ENCODE measurements at places on chromosomes 2 and 18.

GRCh38 chr2:144320491-144320890 lies 199.4 kb downstream of the ZEB2 start:
- peak overlapping the region; percentile 30 for H3K27ac ChIP-seq
- H3K36me3 ChIP-seq = peaks cover 1% of the 10 kb centered on the region
- no peak overlapping the region for H3K4me3 ChIP-seq
- DNase-seq = no peak
- no peaks in the 10 kb centered on the region for H3K27me3 ChIP-seq
- H3K4me1 ChIP-seq = peaks cover 7% of the 10 kb centered on the region

DNA sequence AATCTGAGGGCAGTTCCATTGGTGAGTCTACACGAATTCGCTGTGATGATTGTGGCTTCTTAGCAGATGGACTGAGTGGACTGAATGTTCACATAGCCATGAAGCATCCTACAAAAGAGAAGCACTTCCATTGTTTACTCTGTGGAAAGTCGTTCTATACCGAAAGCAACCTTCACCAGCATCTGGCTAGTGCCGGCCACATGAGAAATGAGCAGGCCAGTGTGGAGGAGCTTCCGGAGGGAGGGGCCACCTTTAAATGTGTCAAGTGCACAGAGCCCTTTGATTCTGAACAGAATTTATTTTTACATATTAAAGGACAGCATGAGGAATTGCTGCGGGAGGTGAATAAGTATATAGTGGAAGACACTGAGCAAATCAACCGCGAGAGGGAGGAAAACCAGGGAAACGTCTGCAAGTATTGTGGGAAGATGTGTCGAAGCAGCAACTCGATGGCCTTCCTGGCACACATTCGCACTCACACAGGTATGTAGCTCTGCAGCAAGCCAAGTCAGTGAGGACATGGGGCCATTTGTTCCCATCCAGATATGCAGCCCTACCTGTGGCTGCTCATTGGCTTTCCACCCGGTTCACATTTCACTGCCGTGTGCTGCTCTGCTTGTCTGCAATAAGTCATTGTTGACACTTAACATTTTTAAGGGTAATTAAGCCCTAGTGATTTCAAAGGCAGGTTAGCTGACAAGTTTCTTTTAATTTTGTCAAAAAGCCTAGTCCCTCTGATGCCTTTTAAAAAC lies 37.7 kb downstream of the ZNF407 start:
- DNase-seq = no peak
- H3K4me1 ChIP-seq = no peaks in the 10 kb centered on the region
- H3K36me3 ChIP-seq = peaks cover 2% of the 10 kb centered on the region
- H3K4me3 ChIP-seq = no peak overlapping the region
- H3K27me3 ChIP-seq = no peaks in the 10 kb centered on the region

DNA sequence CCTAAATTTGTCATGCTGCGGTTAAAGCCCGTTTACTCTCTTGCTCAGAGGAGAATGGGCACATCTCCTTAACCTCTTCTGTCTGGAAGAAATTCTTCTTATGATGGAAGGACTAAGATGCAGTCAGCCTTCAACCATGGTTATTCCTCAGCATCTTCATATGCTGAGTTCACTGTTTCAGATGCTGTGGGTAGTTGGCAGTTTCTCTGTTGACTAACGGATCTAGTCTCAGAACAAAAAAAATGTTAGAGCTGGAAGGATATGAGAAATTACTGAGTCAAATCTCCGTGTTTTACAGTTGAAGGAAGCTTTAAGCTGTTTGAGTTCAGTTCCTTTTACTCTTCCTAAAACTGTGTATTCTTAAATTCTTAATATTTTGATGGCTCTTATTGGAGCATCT lies 43.6 kb upstream of the PGAP1 start:
- no peaks in the 10 kb centered on the region for H3K36me3 ChIP-seq
- DNase-seq = no peak
- no peaks in the 10 kb centered on the region for H3K27me3 ChIP-seq
- no peaks in the 10 kb centered on the region for H3K4me1 ChIP-seq
- H3K4me3 ChIP-seq = no peak overlapping the region

DNA sequence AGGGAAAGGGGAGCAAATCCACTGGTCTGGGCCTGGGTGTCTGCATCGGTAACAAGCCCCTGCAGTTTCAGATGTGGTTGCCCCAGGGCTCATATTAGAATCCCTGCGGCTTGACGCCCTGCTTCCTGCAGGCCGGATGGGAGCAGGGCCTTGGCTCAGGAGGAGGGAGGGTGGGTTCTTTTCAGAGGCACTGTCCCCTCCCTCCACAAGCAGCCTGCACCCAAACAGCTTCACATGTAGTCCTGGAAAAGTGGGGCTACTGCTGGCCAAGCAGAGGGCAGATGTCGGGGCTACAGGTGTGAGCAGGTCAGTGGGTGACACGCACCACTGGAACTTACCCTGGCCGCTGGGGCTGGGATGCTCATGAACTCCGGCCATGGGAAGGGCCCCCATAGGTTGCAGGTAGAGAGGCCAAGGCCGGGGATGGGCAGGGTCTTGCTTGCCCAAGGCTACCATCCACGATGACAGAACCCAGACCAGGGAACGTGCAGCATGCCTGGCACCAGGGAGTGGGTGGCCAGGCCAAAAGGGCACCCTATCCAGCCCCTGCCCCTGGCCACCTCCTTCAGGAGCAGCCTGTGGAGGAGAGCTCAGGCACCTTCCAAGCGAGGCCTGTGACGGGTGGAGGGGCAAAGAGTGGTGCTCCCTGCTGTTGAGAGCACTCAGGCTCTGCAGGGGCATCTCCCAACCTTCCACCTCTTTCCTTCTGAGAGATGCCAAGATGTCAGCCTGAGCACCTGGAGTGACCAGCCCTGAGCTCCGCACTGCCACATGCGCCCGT lies 16.8 kb downstream of the ARID5A start:
- no peaks in the 10 kb centered on the region for H3K4me1 ChIP-seq
- H3K36me3 ChIP-seq = no peaks in the 10 kb centered on the region
- H3K27me3 ChIP-seq = no peaks in the 10 kb centered on the region
- DNase-seq = no peak
- no peak overlapping the region for H3K4me3 ChIP-seq
- no peak overlapping the region for H3K27ac ChIP-seq

DNA sequence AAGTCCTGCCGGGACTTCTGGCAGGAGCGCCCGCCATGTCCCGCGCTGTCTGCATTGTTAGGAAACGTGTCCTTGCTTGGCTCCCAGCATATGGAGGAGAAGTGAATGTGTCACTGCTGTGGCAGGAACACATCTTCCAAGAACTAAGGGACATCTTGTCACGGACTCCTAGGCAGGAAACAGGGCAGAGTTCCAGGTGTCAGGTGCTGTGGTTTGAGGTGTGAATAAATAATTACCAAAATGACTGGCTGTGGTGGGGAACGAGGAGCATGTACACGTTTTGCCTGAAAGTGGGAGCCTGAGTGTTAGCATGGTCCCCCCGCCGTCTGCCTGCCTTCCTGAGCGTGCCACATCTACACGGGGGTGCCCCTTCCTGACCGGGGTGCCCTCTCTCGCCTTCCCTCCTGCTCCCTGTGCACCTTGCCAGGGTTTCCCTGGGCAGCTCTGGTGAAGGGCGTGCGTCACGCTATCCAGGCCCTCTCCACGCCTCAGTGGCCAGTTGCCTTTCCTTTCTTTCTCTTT lies 237.5 kb downstream of the LDLRAD4 start:
- H3K4me3 ChIP-seq = no peak overlapping the region
- H3K27me3 ChIP-seq = no peaks in the 10 kb centered on the region
- H3K27ac ChIP-seq = no peak overlapping the region
- H3K36me3 ChIP-seq = no peaks in the 10 kb centered on the region
- DNase-seq = no peak

DNA sequence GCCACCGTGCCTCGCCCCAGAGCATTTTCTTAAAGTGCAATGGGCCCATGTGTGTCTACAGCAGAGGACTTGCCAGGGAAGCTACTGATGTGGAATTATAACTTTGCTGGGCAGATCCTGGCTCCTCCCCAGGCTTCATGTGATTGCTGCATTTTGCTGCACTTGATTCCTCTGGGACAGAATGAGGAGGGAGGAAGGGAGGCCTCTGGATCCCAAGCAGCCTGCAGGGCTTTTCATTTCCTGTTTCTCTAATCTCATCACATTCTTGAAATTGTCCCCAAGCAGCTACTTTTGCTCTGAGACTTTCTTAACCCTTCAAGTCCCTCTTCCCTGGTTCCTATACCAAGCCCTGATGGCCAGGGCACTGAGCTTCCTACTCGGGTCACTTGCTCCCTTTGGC lies 134.4 kb upstream of the SEC11C start:
- H3K27me3 ChIP-seq = no peaks in the 10 kb centered on the region
- peak; percentile 84 for DNase-seq
- no peaks in the 10 kb centered on the region for H3K36me3 ChIP-seq
- no peak overlapping the region for H3K4me3 ChIP-seq

GRCh38 chr18:5302606-5303005 lies 7.1 kb upstream of the ZBTB14 start:
- H3K27me3 ChIP-seq = no peaks in the 10 kb centered on the region
- no peaks in the 10 kb centered on the region for H3K36me3 ChIP-seq
- DNase-seq = no peak
- no peaks in the 10 kb centered on the region for H3K4me1 ChIP-seq

DNA sequence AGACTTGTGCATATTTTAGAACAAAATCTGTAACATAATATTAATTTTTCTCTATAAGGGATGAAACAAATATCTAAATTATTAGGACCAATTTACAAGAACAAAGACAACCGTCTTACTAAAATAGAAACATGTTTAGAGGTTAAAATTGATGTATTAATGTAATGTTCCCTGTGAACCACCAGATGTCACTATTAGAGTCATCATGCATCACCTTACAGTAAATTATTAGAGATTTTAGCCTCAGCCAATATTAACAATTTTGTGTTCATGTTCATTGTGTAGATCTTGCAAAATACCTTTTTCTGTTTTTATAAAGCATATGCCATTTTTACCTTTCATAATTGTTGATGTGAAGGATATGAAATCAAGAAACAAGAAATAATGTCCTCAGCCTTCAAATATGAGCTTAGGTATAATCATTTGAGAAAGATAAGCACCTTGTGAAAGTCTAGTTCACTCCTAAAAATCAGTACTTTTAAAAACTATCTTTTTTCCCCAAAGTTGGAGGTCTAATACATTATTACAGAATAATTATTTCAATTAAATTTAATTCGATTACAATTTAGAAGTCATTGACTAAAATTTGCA lies 344.3 kb upstream of the KCNH7 start:
- H3K27me3 ChIP-seq = no peaks in the 10 kb centered on the region
- H3K27ac ChIP-seq = no peak overlapping the region

GRCh38 chr18:79329786-79330185 lies 65.9 kb upstream of the NFATC1 start:
- H3K27me3 ChIP-seq = no peaks in the 10 kb centered on the region
- H3K4me3 ChIP-seq = no peak overlapping the region
- DNase-seq = no peak

- no peak overlapping the region for H3K4me3 ChIP-seq
- no peak overlapping the region for H3K27ac ChIP-seq
- no peak for DNase-seq
- no peaks in the 10 kb centered on the region for H3K4me1 ChIP-seq
- H3K27me3 ChIP-seq = no peaks in the 10 kb centered on the region
These were observed 185.3 kb downstream of the PARD3B start for GRCh38 chr2:204730603-204731002.

DNA sequence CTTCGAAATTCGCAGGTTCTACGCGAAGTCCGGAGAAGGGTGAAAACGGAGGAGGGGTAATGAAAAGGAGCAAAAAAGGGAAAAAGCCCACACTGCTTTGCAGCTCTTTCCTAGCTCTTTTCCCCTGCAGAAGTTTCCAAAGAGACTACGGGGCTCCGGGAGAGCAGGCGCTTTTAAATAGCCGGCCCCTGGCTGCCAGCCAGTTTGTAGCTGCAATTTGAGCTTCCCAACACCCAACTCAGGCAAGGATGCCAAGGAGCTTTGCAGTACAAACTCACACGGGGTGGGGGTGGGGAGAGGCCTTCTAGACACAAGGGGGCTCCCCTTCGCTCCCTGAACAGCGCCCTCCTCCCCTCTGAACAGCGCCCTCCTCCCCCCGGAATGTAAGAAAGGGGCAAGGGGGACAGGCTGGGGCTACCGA lies at the start of gene IGFBP5:
Gene IGFBP5, minus strand, starts transcription at position 149 of the 421 bp plus-strand sequence. CDS start 774 bp downstream, outside the sequence.
- H3K27ac ChIP-seq = peak within 1 kb of the TSS; percentile 39
- no peaks in the 10 kb centered on the region for H3K27me3 ChIP-seq
- no peaks in the 10 kb centered on the region for H3K36me3 ChIP-seq
- DNase-seq = peak; percentile 91
- H3K4me3 ChIP-seq = peak within 1 kb of the TSS; percentile 80

GRCh38 chr18:48356151-48356745 lies 52.9 kb downstream of the ZBTB7C start:
- H3K27ac ChIP-seq = no peak overlapping the region
- H3K36me3 ChIP-seq = no peaks in the 10 kb centered on the region
- DNase-seq = no peak
- H3K27me3 ChIP-seq = no peaks in the 10 kb centered on the region
- H3K4me1 ChIP-seq = no peaks in the 10 kb centered on the region
- no peak overlapping the region for H3K4me3 ChIP-seq

DNA sequence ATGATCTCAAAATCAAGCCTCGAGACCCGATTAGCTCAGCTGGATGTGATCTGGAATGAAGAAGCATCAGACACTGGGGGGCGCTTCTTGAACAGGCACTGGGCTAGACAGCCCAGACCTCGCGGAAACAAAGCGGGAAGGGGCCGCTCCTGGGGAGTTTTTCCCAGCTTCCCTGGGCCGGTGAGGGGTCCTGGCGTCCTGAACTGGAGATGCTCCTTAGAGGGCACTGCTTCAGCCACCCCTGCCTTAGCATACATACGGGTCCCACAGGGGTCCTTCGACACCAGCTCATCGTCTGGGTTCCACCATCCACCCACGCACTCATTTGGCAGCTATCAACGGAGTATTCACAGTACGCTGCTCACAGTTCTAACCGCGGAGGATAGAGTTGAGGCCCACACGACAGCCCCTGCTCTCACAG lies 146.7 kb downstream of the TSN start:
- no peaks in the 10 kb centered on the region for H3K36me3 ChIP-seq
- no peak overlapping the region for H3K27ac ChIP-seq
- no peak overlapping the region for H3K4me3 ChIP-seq
- H3K27me3 ChIP-seq = no peaks in the 10 kb centered on the region
- DNase-seq = peak; percentile 72
